Caco-2 (cell line): ENCODE measurements at places on chromosomes 11 and 22.

DNA sequence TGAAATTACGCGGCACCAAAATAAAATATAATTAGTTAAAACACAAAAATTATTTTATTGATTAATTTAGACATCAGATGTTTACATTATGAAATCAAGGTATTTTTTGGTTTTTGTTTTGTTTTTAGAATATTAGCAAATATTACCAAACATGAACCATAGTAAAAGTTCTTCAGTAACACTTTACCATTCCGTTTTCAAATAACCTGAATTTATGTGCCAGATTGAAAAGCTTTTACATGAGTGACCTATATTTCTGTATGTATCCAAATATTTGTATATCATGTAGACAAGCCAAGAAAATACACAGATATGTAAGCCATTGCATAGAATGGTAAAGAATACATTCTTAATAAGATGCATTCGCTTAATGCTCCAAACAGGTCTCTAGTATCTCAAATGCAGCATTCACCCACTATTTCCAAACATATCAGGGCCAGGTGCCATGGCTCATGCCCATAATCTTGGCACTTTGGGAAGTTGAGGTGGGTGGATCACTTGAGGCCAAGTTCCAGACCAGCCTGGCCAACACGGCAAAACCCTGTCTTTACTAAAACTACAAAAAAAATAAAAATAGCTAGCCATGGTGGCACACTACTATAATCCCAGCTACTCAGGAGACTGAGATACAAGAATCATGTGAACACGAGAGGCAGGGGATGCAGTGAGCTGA lies 102.4 kb upstream of the SERPIND1 start:
- H3K4me1 ChIP-seq = no peaks in the 10 kb centered on the region
- no peaks in the 10 kb centered on the region for H3K27me3 ChIP-seq
- no peak overlapping the region for H3K27ac ChIP-seq
- H3K36me3 ChIP-seq = no peaks in the 10 kb centered on the region
- DNase-seq = no peak

DNA sequence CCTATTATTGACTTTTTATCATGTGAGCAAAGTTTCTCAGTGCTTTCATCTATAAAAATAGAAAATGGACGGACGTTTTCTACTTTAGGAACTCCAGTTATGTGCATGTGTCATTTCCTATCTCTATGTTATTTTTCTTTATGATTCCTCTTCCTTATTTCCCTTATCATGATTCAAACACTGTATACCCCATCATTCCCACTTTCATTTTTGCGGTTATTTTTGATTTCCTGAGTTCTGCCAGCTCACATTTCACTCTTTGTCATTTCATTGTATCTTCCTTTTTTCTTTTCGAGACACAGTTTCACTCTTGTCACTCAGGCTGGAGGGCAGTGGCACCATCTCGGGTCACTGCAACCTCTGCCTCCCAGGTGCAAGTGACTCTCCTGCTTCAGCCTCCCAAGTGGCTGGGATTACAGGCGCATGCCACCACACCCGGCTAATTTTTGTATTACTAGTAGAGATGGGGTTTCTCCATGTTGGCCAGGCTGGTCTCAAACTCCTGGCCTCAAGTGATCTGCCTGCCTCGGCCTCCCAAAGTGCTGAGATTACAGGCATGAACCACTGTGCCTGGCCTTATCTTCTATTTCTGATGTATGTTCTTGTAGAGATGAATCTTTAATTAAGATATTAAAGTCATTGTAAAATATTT lies 21.5 kb downstream of the C11orf58 start:
- no peak overlapping the region for H3K27ac ChIP-seq
- H3K27me3 ChIP-seq = no peaks in the 10 kb centered on the region
- no peak for DNase-seq
- no peaks in the 10 kb centered on the region; the same call in 1 of the 2 replicates for H3K36me3 ChIP-seq
- no peaks in the 10 kb centered on the region for H3K4me1 ChIP-seq
- no peak overlapping the region for H3K4me3 ChIP-seq

- no peaks in the 10 kb centered on the region for H3K27me3 ChIP-seq
- H3K4me3 ChIP-seq = no peak overlapping the region
- H3K36me3 ChIP-seq = no peaks in the 10 kb centered on the region
Measured at GRCh38 chr11:93984936-93985335, 36.2 kb upstream of the HEPHL1 start.

DNA sequence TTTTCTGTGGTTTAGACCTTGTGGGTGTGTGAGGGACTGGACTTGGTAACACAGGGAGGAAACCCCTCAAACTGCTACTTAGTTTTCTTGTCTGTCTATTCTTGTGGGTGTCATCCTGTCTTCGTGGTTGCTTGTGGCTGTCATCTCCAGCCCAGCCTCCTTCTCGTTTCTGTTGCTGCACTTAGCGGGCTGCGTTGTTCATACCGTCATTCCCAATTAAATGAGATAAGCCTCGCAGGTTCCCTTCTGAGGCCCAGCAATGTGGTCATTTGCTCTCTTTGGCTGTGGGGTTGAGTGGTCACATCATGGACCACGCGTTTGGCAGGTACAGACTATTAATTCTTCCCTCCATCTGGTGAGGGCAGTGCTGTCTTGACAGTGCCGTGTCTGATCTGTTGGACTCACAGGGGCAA lies 18.8 kb downstream of the PANX1 start:
- H3K4me1 ChIP-seq = peaks cover 25% of the 10 kb centered on the region
- no peaks in the 10 kb centered on the region for H3K27me3 ChIP-seq
- no peak overlapping the region for H3K4me3 ChIP-seq
- H3K27ac ChIP-seq = no peak overlapping the region

- H3K4me3 ChIP-seq = no peak overlapping the region
- no peaks in the 10 kb centered on the region for H3K27me3 ChIP-seq
- H3K27ac ChIP-seq = peak overlapping the region; percentile 82
- DNase-seq = peak; percentile 36
- H3K4me1 ChIP-seq = peaks cover 35% of the 10 kb centered on the region
Measured at GRCh38 chr11:69005183-69005630, 7.8 kb downstream of the MRGPRF start.

DNA sequence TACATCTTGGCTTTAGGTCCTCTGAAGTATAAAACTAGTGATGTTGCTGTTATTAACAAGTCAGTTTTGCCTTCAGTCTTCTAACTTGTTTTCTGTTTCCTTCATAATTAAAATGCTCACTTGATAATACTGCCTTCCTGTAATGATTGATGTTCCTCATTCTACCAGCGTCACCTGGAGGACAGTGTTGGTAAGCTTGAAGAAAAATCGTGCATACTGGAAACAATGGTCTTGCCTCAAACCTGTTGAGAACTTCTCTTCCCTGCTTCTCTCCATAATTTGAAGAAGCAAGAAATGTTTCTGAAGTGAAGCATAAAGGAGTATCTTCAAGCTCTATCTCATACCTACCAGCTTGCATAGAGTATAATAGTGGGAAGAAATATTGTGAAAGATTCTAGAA lies 3.0 kb downstream of the YWHAH start:
- H3K4me3 ChIP-seq = no peak overlapping the region
- peak overlapping the region; percentile 51 for H3K27ac ChIP-seq
- DNase-seq = no peak
- peaks cover 2% of the 10 kb centered on the region for H3K36me3 ChIP-seq

GRCh38 chr22:38300197-38300945 lies 16.9 kb downstream of the CSNK1E start:
- no peaks in the 10 kb centered on the region for H3K27me3 ChIP-seq
- no peak for DNase-seq
- H3K4me1 ChIP-seq = no peaks in the 10 kb centered on the region
- H3K36me3 ChIP-seq = peaks cover 6% of the 10 kb centered on the region
- peak overlapping the region; percentile 12 for H3K27ac ChIP-seq

- no peaks in the 10 kb centered on the region for H3K27me3 ChIP-seq
- DNase-seq = peak; percentile 41
- H3K4me3 ChIP-seq = no peak overlapping the region
Measured at GRCh38 chr11:9972989-9973388, 309.1 kb downstream of the SWAP70 start.

DNA sequence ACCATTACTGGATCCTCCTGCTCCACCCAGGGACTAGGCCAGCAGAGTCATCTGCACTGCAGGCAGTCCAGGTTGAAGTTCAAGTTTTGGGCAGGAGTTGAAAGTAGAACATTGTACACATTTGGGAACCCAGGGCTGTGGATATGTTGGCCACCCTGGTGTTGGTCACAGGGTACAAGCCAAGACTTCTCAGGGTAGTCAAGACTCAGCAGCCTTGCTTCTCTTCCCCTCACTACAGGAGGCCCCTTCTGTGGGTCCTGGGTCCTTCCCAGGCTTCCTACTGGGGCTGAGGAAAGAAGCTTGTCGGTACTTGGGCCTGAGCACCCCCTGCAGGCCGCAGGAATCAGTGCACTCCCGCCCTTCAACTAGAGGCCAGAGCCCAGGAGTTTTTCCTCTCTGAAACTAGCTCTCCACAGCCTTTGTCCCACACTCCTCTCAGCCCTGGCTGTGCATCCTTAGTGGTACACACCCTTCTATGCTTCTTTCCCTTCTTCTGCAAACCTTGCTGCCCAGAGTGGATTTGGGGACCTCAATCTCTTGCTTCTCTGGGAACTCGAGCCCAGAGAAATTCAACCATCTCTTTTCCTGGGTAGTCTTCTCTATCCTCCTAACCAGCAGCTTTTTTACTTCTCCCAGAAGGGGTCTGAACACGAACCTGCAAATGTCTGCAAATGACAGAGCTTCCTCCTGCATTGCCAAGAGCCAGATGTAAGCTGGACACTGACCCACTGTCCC lies 2.6 kb upstream of the HPX start:
- DNase-seq = peak; percentile 66
- H3K36me3 ChIP-seq = no peaks in the 10 kb centered on the region; the same call in 1 of the 2 replicates
- no peaks in the 10 kb centered on the region for H3K27me3 ChIP-seq
- H3K4me3 ChIP-seq = no peak overlapping the region
- no peak overlapping the region for H3K27ac ChIP-seq
- H3K4me1 ChIP-seq = peaks cover 29% of the 10 kb centered on the region

DNA sequence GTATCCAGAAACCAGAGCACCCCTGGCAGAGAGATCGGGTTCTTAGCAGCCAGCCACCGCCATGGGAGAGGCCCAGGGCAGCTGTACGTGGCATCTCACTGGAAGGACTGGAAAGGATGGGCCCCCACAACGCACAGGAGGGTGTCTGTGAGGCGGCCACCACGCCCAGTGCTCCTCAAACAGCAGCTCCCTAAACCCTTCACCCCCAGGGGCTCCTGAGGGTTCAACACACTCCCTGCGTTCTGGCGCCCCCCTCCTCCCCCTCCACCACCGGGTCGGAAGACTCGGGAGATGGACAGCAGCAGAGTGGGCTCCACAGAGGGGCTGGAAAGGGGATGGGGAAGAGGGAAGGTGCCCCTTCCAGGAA lies 1.1 kb downstream of the MAPK12 start:
- DNase-seq = no peak
- peaks cover 11% of the 10 kb centered on the region; the same call in 1 of the 2 replicates for H3K4me1 ChIP-seq
- peak overlapping the region; percentile 44 for H3K4me3 ChIP-seq
- H3K36me3 ChIP-seq = no peaks in the 10 kb centered on the region
- H3K27me3 ChIP-seq = no peaks in the 10 kb centered on the region

GRCh38 chr11:23021287-23021863 lies 161.1 kb upstream of the CCDC179 start:
- no peak overlapping the region for H3K27ac ChIP-seq
- H3K36me3 ChIP-seq = no peaks in the 10 kb centered on the region
- peak; percentile 42 for DNase-seq
- H3K27me3 ChIP-seq = no peaks in the 10 kb centered on the region
- no peak overlapping the region for H3K4me3 ChIP-seq

DNA sequence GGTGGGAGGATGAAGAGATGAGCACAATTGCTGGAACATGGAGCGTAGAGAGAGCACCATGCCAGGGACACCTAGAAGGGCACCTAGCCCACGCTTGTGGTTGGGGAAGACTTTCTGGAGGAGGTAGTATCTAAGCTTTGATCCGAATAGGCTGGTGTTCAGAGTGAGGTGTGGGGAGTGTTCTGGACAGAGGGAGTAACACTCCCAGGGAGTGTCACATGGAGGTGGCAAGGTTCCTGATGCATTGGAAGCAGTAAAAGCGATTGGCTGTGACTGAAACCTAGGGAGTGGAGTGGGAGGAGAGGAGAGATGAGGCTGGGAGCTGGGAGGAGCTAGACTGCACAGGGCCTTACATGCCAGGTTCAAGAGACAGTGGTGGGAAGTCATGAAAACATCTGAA lies 188.0 kb upstream of the NCAM1 start:
- H3K4me3 ChIP-seq = no peak overlapping the region
- DNase-seq = no peak
- H3K4me1 ChIP-seq = no peaks in the 10 kb centered on the region
- H3K27ac ChIP-seq = no peak overlapping the region
- no peaks in the 10 kb centered on the region for H3K36me3 ChIP-seq

DNA sequence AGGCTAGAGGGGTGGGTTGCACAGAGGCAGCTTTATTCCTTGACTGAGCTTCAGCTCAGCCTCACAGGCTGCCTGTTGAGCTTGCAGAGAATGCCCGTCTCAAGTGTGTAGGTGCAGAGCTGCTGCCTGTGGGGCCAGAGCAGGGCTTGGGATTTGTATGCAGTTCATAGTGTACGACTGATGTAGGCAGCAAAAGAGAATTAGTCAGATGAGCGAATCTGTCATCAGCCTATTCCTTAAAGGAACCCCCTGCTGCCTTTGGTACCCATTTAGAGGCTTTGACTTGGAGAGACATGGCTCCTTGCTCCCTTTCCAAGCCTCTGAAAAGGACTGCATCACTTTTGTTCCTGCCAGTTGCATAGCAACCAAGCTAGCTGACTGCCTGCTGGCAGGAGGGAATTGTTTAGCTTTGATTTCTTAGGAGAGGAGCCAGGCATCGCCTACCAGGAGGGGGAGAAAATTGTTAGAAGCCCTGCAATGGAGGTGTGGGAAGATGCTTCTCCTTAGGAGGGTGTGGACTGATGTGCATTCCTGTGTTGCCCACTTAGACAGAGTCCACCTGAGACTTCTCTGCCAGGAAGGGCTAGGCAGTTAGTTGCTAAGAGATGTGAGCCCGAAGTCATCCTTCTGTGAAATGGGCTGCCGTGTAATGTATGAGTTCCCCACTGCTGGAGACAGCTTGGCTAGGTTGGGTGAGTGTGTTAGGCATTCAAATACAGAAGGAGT lies 10.9 kb downstream of the ACO2 start:
- H3K27me3 ChIP-seq = no peaks in the 10 kb centered on the region
- H3K36me3 ChIP-seq = no peaks in the 10 kb centered on the region; the same call in 1 of the 2 replicates
- no peaks in the 10 kb centered on the region for H3K4me1 ChIP-seq
- no peak overlapping the region for H3K27ac ChIP-seq
- H3K4me3 ChIP-seq = no peak overlapping the region

DNA sequence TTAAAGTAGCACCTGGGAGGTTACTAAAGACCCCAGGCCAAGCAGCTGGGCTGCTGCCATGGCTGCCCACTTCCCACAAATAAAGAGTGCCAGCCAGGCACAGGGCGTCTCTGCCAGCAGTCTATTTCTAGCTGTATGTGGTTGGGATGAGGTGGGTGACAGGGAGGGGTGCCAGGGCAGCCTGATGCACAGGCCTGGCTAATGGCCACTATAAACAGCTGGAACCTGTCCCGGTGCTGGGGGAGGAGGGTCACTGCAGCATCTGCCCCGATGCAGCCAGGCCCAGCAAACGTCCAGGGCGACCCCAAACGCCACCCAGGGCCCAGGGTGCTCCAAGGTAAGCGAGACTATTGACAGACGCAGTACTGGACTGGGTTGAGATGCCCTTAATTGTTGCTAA lies 37.4 kb downstream of the SCUBE1 start:
- H3K36me3 ChIP-seq = no peaks in the 10 kb centered on the region
- H3K27me3 ChIP-seq = no peaks in the 10 kb centered on the region
- no peak for DNase-seq
- H3K27ac ChIP-seq = no peak overlapping the region
- H3K4me3 ChIP-seq = no peak overlapping the region

GRCh38 chr11:112656772-112657428 lies 304.3 kb upstream of the NCAM1 start:
- no peak overlapping the region for H3K27ac ChIP-seq
- H3K36me3 ChIP-seq = no peaks in the 10 kb centered on the region
- no peak for DNase-seq

- peak overlapping the region; percentile 99 for H3K4me3 ChIP-seq
- peaks cover 29% of the 10 kb centered on the region for H3K4me1 ChIP-seq
- no peaks in the 10 kb centered on the region for H3K27me3 ChIP-seq
- DNase-seq = peak; percentile 48
Measured at GRCh38 chr11:64226507-64227051, 505 bp downstream of the NUDT22 start.
